ENCODE measurements at places on chromosomes 5 and 9.

DNA sequence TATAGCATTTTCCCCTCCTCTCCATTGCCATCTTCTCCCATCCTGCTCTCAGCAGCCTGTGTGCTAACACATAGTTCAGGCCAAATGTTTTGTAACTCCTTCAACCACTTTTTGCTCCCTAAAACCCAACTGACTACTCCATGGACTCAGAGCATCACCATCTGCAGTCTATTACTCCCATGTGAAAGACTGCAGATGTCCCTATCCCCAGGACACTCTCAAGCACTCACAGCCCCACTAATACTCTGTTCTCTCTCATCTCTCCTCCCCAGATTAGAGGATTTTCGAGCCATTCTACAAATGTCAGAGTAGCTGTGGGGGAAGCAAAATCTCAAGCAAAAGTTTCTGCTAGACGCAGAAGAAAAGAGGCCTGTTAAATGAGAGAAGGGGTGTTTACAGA is 99.3 kb downstream of the ITGA1 start:
- no peak for DNase-seq

DNA sequence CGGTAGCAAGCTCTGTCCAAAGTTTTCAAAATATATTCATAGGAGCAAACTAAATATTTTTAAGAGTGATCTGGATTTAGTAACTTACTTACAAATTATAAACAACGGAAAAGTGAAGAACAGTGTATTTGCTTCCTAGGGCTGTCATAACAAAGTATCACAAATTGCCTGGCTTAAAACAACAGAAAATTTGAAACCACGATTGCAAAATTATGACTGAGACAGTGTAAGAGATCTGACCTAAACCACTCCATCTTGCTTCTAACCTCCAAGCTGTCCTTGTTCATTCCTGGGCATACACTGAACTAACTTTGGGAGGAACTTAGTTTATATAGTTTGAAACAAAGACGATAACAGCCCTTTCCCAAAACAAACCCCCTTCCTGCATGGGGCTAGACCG is 202.0 kb upstream of the CDH6 start:
- no peak for DNase-seq

DNA sequence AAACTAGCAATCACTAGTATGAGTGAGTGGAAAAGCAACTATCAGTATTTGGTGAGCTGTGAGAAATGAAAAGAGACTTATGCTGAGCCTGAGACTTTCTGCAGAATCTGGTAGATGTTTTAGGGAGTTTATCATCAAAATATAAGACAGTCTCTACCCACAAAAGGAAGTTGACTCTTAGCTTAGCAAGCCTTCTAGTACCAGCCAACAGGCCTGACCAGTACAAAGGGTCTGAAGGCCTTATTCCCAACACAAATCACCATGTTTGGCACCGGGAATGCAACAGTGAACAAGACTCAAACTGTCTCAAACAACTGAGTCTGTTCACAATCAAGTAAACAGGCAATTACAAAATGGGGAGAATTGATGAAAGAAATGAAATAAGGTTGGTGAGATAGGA is 244.4 kb downstream of the CWC27 start:
- no peak for DNase-seq

DNA sequence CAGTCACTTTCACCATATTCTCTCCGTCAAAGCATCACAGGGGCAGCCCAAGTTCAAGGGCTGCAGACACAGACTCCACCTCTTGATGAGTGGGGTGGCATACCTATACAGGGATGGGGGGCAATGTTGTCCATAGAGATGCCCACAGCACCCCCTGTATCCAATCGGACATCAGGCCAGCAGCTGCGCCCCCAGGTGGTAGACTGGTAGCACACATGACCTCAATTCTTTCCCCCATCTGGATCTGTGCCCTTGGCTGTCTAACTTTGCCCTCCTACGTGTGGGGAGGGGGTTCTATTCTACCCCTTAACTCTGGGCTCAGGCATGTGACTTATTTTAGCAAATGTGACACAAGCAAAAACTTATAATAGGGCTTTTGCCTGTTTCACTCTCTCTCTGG is 84.0 kb upstream of the SLC25A48 start:
- DNase-seq: no peak

- DNase-seq: no peak
These were observed 29.8 kb downstream of the ANKRD33B start for GRCh38 chr5:10593531-10594181.

DNA sequence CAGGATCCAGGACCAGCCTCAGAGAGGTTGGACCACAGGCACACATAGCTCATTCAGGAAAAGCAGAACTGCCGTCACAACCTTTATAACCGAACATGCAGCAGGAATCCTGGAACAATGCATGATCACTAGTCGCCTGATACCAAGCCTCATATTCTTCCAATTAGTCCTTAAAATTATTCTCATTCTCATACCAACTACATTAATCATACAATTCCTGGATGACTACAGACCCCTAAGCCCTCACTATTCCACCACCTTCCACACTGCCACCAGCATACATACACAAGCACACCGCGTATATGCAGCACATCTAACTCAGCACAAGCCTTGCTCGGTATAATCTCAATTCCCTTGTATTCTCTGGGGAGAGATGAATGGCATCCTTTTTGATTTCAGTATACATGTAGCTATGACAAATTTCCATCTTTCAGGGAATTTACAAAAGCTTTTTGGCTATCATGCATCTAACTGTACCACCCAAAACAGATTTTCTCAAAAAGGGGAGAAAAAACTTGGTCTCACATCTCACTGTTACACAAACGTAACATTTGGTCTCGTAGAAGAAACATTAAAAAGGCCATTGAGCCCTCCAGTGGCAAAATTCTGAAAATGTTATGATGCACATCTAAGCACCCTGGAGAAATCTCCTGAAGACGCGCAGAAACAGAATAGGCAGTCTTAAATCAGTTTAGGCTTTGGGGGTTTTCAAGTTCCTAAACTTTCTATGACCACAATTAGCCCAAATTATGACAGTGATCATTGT is 46.2 kb downstream of the MCTP1 start:
- DNase-seq: peak; percentile 49

DNA sequence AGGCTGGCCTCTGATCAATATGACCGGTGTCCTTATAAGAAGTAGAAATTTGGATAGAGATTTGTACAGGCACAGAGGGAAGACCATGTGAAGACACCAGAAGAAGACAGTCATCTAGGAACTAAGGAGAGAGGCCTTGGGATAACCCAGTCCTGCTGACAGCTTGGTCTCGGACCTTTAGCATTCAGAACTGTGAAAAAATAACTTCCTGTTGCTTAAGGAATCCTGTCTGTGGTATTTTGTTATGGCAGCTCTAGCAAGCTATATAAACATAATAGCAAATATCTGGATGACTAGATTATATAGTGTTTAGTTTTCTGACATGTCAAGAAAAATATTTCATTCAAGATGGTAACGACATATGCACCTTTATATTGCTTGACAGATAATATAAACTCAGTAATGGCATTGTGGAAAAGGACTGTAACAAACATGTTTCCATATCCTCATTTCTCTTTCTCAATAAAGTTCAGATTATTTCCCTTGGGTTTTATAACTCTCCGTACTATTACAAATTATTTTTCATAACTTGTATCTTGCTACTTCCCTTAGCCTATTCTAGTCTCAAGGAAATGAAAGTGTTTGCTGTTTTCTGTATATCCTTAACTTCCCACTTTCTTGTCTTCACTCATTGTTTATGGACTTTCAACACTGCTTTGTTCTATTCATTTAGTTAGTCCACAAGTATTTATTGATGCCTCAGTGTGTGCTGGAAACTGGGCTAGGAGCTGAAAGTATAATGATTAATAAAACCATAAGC is 62.4 kb downstream of the KIAA1958 start:
- DNase-seq: no peak

DNA sequence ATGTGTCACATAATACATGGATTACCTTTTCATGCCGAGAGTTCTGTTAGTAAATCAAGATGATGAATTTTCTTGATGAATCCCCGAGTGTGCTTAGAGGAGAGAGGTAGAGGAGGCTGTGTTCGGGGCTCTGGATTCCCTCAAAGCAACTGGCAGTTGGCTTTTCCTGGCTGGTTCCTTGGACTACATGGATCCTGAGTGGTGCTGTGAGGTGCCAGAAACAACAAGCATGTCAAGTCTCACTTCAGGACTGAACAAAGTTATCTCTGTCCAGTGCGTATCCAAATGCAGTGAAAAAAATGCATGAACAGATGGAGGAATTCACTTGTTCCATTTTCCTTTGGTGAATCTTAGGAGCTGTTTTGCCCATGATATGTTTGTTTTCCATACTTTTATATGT is 231.7 kb downstream of the FBXL7 start:
- peak; percentile 37 for DNase-seq

DNA sequence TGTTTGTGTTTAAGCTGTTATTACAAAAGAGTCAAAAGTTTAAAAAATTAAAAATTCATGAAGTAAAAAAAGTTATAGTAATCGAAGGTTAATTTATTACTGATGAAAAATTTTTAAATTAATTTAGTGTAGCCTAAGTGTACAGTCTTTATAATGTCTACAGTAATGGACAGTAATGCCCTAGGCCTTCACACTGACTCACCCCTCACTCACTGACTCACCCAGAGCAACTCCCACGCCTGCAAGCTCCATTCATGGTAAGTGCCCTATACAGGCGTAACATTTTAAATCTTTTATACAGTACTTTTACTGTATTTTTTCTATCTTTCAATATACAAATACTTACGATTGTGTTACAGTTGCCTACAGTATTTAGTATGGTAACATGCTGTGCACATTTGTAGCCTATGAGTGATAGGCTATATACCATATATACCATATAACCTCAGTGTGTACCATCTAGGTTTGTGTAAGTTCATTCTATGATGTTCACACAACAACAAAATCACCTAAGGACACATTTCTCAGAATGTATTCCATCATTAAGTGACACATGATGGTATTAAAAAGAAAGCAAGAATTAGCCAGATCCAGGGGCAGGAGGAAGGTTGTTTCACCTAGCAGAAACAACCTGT is 40.1 kb downstream of the DCAF10 start:
- DNase-seq: no peak

DNA sequence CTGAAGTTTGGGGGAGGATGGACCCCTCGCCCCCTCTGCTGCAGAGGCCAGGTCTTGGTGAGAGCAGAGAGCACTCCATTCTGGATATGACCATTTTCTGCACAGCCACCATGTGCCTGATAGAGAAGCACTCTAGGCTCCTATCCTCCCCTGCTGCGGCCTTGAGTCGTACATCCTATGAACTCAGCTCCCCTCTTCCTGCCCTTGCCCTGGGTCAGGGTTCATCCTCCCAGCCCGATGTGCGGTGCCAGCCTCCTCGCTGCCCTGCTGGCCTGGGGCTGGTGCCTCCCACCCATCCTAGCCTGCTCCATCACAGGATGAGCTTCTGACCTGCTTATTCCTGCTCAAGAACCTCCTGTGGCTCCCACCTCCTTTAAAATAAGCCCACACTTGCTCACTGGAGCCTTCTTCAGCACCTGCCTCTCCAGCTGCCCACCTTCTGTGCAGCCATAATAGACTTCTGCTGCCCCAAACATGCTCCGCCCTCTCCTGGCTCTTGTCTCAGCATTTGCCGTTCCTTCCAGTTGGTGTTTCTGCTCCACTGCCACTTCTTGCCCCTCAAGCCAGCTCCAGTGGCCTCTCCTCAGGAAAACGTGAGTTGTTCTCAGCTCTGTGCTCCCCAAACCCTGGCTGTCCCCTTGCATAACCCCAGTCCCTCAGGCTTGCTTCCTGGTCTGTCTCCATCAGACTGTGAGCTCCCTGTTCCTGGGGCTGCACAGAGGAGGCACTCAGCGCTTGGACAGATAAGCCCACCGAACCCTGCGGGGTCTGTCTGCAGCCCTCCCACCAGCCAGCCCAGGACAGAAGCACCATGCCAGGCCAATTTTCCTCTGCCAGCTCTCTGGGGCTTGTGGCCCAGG is 22.3 kb upstream of the TTLL11 start:
- no peak for DNase-seq

DNA sequence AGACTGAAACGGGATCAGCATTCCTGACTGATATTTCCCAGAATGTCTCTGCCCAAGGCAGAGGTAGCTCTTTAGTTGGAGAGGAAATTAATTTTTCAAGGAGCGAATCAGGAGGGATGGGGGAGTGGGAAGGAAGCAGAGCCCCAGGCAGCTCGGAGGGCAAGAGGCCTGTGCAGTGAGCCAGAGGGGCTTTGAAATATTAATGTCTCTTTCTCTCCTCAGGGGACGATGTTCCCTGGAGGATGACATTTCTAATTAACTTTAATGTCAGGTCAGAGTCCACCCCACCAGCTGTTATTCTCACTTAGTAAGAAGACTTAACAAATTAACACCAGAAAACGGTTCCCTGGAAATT is 45.6 kb downstream of the SLC6A7 start:
- no peak for DNase-seq

- DNase-seq: no peak
These were observed 612.5 kb downstream of the EFNA5 start for GRCh38 chr5:107058235-107058634.

DNA sequence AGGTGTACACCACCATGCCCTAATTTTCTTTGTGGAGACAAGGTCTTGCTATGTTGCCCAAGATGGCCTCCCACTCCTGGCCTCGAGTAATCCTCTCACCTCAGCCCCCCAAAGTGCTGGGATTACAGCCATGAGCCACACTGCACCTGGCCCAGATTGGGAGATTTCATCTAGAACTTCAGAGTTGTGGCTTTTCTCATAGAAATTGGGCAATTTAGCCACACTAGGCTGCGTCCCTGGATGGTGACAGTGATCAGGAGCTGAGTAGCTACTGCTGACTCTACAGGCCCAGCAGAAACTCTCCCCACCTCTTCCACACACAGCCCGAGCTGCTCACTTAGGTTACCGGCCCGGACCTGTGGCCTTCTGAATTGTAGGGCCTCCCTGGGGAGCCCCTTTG is 7.7 kb downstream of the PFN3 start:
- no peak for DNase-seq

DNA sequence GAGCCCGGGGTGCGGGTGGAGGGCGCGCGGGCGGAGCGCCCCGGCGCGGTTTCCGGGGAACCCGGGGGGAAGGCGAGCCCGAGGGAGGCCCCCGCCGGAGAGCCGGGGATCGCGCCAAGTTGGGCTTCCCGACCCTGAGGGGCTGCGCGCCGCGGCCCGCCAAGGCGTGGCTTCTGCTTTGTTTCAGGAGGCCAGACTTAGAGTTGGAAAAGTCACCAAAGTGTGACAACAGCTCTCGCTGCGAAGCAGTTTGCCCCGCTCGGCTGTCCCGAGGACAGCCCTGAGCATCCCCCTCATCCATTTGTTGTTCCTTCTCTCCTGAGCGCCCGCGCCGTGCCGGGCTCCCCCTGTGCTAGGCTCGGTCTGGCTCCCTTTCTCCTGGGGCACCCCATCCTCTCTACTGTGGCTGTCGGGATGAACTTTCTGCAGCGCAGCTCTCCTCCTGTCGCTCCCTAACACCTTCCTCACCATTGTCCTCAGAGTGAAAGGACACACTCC is 410 bp downstream of the GLIPR2 start:
- DNase-seq: peak; percentile 51

All from tongue (tissue), 3 donors.